Endothelial cell (in vitro differentiated cells): ENCODE measurements at places on chromosomes 16 and 17.

DNA sequence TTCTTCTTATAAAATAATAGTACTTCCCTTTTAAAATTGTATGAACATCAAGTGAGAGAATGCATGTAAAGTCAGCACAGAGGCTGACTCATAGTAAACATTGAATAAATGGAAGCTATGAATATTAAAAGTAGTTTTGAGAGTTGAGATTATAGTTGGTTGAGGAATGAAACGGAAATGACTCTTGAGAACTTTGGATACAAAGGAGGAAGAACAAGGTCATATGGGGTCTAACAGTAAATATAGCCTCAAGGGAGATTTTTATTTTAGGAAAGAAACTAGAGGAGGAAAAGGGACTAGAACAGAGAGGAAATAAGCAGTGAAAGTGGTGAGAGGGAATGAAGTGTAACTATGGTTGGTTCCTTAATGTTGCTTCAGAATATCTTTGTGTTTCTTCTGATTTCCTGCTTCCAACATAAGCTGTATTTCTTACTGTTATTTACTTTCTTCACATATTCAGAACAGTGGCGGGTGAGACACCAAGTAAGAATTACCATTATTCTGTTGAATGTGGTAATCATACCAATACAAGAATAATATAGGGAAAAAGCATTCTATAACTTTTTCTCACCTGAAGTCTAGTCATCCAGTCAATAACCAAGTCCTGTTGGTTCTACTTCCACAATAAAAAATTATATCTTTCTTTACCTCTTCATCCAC lies 165.1 kb downstream of the CHD9 start:
- DNase-seq = no peak

DNA sequence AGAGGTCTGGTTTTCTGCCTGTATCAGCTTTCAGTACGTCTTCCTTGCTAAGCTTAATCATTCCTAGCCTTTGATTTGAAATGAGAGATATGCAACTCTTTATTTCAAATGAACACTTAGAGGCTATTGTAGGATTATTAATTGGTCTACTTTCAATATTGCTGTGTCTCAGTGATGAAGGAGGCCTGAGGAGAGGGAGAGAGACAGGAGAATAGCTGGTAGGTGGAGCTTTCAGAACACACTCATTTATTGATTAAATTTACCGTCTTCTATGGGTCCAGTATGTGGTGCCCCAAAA lies 187.0 kb downstream of the BCAS3 start:
- DNase-seq = no peak

GRCh38 chr16:51876601-51876875 lies 670.4 kb downstream of the TOX3 start:
- no peak for DNase-seq

GRCh38 chr17:79937391-79938335 lies 98.0 kb downstream of the TBC1D16 start:
- no peak for DNase-seq

DNA sequence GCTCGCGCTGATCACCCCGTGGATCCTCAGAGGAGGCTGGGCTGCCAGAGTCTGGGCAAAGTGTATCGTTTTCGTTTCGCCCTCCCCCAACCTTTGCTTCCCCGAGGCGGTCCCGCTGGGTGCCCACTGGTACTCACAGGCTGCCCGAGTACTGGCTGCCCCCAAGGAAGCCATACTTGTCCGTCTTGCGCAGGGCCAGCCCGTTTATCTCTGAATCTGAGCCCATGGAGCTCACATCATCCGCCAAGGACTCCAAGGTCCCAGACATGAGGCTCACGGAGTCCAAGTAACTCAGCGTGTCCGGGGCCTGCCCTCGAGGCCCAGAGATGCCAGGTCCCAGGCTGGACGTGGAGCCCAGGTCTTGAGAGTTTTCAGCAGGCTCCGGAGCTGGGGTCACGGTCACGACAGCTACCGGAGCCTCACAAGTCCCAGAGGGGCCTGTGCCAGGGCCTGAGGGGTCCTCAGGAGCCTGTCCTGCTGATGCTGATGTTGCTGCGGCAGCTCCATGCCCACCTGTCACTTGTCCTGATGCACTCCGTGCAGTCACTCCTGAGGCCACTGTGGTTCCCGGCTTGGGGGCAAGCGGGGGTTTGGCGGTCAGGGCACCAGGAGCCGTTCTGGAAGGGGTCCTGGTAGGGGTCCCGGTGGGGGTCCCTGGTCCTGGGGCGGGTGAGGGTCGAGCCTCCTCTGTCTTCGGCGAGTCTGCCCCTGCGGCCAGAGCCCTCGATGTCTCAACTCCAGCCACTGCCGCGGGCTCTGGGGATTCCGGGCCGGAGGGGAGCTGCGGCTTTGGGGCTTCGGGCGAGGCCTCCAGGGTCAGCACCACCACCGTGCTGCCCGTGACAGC lies 980 bp downstream of the TBC1D10B start:
- DNase-seq = peak; percentile 31

GRCh38 chr16:27237219-27238015 lies 31.2 kb downstream of the NSMCE1 start:
- peak; percentile 39 for DNase-seq

DNA sequence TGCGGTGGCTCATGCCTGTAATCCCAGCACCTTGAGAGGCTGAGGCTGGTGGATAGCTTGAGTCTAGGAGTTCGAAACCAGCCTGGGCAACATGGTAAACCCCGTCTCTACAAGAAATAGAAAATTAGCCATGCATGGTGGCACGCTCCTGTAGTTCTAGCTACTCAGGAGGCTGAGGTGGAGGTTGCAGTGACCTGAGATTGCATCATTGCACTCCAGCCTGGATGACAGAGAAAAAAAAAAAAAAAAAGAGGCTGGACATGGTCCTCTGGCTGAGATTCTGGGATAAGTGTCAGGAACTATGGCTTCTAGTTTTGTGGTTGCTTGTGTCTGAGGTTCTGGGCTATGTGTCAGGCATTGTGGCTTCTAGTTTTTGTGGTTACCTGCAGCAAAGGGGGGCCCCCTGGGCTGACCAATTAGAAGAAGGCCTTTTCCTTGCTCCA lies 7.0 kb downstream of the KSR1 start:
- no peak for DNase-seq
